ENCODE measurements at places on chromosomes 12 and 14.

DNA sequence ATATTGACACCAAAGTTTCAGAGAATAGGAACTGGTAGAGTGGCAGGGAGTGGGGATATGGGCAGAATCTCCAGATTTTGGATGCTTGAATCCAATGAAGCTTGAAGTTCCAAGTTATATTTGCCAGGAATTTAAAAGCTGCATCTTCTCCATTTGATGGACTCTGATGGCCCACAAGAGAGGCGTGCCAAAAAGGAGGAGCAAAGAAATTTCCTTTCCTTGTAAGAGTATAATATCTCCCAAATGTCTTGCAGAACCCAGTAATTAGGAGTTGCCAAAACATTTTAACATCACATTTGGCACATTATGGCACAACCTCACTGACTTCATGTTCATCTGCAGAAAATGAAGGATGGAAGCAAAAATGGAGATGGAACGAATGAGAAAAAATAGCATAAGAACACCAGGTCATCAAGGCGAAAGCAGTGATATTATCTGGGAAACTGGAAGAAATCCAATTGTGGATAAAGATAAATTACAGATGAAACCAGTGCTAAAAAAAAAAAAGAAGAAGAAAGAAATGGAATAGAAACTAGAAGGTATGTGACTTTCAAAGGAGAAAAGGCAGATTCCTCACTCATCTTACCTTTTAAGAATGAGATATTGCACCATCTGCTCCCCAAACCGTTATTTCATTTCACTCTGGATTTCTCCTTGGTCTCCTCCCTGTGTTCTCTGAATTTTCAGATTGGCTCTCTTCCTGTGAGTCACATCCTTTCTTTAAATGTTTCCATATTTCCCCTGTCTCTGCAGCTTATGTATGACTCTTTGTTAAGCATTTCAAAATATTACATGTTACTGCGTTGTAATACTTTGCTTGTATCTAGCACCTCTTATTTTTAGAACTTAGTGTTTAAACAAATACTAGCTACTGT is 13.5 kb upstream of the FLRT2 start:
- no peak for DNase-seq

GRCh38 chr14:69459122-69459521 is 25.4 kb upstream of the PLEKHD1 start:
- DNase-seq, result no peak

DNA sequence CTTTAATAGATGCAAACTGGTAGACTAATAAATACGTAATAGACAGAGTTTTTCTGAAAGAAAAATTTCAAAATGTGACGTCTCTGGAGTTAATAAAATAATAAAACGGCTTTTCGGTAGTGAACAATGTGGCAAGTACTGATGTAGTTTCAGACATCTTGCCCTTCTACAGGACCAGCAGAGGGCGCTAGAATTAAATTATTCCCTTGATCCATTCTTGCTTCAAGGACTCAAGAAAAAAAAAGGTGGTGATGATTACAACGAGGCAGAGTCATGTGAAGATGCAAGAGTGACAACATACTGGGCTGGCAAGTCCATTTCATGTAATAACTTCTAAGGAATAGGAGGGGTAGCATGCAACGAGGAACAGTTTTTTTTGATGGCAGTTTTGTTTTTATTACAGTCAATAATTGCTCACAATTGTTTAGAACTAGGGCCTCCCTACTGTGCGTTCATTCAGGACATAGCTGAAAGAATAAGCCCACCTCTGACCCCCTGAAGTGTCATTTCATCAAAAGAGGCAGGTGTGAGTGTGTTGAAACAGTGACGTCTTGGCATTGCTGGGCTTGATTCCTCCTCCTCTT is 101.0 kb upstream of the GZMB start:
- peak; percentile 48 for DNase-seq

GRCh38 chr12:47903151-47903611 is 1.6 kb downstream of the VDR start:
- no peak for DNase-seq
